H54 (cell line): ENCODE measurements at places on chromosomes 4 and X.
A peak's percentile ranks its signal among the peaks of the same experiment; 100 is the strongest.

GRCh38 chr4:143352720-143353119 lies 16.0 kb downstream of the GAB1 start:
- DNase-seq, result no peak

GRCh38 chr4:5798462-5798861 lies 87.5 kb downstream of the EVC start:
- no peak for DNase-seq

DNA sequence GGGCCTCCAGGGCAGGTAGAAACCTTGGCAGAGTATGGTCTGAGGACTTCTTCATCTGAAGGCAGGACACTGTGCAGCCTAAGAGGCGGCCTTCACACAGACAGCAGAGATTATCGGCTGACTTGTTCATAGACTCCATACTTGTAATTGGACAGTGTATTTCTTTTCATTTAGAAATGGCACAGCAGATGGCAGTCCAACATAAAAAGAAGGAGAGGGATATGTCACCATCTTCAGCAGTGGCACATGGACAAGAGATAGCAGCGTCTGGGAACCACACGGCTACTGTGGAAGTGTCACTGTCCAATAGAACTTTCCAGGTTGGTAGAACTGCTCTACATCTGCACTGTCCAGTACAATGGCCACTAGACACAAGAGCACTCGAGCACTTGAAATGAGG lies 21.7 kb upstream of the GEMIN8 start:
- no peak for DNase-seq

DNA sequence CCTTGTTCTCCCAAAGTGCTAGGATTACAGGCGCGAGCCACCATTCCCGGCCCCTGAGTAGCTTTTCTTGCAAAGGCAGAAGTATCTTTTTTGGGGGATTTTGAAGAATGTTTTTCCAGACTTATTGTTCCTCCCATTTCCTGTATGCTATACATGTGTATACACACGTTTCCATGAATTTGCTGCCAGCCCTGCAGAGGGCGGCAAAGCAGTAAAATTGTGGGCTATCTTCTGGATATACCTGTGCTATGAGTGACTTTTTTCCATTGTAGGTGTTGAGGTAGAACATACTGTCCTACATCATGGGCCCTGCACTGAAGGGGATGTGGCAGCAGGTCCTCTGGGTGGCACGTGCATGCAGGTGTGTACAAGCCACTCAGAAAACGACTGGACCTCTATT lies 16.9 kb upstream of the MED28 start:
- no peak for DNase-seq

GRCh38 chr4:1842993-1843448 lies 12.9 kb downstream of the LETM1 start:
- DNase-seq, result peak; percentile 68

DNA sequence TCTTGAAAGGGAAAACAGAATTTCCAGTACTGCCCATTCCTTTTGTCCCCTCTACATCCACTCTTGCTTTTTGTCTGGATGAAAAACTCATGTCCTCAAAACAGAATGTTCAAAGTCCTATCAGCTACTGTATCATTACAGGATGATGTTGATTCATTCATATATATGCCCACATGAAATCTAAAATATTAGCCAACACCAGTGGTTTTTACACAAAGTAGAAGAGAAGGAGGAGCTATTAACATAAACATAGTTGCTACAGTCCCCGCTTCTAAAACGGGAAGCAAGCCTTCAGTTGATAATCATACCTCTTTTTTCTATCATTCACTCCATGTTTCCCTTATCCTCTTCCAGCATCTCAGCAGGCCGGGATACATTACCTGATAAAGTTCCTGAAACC lies 7.7 kb upstream of the THOC2 start:
- no peak for DNase-seq

GRCh38 chr4:64144994-64145393 lies 264.3 kb downstream of the TECRL start:
- no peak for DNase-seq

GRCh38 chr4:123649645-123650391 lies 253.2 kb downstream of the SPRY1 start:
- DNase-seq, result no peak

GRCh38 chr4:91087743-91088142 lies 960.5 kb downstream of the CCSER1 start:
- no peak for DNase-seq

- no peak for DNase-seq
Observed at GRCh38 chr4:8128100-8128856, 30.3 kb downstream of the ABLIM2 start.

DNA sequence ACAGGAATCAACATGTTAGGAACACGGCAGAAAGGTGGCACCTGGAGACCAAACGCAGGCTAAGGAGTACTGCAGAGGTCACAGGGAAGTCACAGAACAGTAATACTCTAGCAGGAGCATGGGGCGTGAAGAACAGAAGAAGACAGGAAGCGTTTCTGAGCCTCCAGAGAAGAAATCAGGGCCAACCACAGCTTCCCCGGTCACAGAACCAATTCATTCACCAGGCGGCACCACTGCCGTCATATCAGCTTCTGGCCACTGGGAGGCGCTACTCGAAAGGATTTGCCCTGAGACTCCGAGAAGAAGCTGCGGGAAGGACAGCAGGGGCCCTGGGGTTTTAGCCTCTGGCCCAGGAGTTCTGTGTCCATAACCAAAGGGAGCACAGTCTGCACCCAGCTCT lies 78.0 kb upstream of the DRD5 start:
- no peak for DNase-seq

- DNase-seq, result no peak
Observed at GRCh38 chr4:180394730-180395129, 1848.5 kb upstream of the TENM3 start.

DNA sequence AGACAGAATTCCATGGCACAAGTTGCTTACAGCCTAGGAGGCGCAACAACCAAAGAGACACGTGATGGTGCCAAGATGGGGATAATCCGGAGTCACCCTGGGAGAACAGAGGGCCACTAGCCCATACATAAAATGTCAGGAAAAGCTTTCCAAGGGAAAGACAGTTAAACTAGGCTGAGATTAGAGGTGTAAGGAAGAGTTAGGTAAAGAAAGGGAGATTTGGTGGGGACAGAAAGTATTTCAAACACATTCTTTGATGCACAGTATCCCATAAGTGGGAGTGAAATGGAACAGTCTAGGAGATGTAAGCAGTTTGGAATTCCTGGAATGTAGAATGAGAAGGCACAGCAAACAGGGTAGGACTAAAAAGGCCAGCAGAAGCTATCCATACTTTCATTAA lies 860.9 kb upstream of the LCORL start:
- peak; percentile 0 for DNase-seq

GRCh38 chr4:8438743-8439142 lies 1.8 kb downstream of the ACOX3 start:
- no peak for DNase-seq

DNA sequence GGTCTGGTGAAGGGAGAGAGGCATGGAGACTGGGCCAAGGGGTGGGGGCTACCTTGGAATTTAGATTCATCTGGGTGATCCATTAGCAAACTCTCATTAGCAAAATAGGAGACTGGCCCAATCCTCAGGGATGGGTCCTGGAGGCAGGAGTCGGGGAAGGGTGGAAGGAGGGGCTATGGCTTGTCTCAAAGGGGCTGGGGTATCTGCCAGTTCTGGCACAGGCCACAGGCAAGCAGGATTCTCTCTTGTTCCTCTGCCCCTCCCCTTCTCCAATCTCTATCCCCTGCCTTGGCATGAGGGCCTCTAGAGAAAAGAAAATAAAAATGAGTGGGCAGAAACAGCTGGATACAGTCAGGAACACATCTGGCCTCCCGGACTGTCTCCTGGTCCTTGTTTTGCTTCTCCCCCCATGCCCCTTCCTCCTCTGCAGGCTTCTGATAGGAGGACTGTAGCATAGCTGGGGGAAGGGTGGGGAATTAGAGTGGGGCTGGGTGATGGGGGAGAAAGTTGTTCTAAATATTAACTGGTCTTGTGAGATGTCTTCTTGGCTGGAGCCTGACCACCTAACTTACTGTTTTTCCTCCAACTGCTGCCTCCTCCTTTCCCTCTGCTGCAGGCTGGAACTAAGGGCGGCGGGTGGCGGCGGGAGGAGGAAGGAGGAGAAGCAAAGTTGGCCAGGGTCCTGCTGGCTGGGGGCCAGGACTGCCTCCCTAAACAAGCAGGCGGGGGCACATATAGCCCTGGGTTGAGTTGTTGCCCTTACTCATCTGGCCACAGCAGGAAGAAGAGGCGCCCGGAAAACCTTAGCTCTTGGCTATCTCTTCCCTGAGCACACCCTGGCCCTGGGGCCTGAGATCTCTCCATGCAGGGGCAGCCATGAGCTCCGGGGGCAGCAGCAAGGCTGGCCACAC lies 53.3 kb upstream of the LAS1L start:
- peak; percentile 45 for DNase-seq
